ENCODE measurements at places on chromosomes 16 and 17.
A peak's percentile ranks its signal among the peaks of the same experiment; 100 is the strongest.

- DNase-seq = no peak
Measured at GRCh38 chr17:5068236-5068635, 10.0 kb upstream of the ZFP3 start.

DNA sequence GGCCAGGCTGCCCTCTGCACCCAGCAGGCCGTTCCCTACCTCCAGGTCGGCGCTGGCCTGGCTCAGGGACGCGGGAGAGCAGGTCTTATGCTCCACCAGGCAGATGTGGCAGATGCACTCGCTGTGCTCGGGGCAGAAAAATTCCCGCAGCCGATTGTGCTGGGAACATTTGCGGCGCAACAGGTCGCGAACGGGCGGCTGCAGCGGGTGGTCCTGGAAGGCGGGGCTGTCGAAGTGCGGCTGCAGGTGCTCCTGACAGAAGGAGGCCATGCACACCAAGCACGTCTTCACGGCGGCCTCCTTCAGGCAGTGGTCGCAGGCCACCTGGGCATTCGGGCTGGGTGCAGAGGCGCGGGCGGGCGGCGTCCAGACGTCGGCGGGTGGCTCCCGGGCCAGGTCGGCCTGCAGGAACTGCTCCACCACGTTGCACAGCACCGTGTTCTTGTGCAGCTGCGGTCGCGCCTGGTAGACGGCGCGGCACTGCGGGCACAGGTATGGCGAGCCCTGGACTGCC lies 439 bp downstream of the TRIM25 start:
- peak; percentile 29 for DNase-seq

DNA sequence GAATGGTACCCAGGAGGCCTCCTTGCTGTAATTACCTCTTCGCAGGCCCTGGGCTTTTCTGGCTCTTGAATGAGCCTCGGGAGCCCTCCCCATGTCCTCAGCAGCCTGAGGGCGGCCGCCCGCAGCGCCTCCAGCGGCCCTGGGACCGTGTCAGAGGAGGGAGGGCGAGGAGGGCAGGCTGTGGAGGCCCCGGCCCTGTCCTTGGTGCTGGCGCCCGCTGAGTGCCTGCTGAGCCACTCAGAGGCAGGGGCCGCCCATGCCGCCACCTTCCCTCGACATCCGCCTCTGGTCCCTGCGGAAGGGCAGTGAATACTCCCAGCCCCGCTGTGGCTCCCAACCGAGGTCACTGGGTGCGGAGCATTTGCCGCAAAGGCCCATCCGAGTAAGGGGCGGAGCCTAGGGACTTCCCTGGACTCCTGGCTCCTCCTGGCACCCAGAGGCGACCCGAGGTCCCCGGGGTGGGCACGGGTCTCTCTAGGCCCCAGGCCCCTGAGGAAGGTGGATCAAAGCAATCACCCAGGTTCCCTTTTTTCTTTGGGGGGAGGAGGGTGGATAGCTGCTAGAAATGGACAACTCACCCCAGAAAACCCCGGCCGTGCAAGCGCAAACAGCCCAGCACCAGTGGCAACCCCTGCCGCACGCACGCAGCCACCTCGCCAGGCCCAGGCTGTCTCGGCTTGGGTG lies 2.8 kb downstream of the RBFOX3 start:
- DNase-seq = no peak

- peak; percentile 62 for DNase-seq
Measured at GRCh38 chr16:53912155-53912554, 208.2 kb downstream of the FTO start.

- no peak for DNase-seq
Measured at GRCh38 chr17:51617986-51618385, 357.6 kb downstream of the UTP18 start.

DNA sequence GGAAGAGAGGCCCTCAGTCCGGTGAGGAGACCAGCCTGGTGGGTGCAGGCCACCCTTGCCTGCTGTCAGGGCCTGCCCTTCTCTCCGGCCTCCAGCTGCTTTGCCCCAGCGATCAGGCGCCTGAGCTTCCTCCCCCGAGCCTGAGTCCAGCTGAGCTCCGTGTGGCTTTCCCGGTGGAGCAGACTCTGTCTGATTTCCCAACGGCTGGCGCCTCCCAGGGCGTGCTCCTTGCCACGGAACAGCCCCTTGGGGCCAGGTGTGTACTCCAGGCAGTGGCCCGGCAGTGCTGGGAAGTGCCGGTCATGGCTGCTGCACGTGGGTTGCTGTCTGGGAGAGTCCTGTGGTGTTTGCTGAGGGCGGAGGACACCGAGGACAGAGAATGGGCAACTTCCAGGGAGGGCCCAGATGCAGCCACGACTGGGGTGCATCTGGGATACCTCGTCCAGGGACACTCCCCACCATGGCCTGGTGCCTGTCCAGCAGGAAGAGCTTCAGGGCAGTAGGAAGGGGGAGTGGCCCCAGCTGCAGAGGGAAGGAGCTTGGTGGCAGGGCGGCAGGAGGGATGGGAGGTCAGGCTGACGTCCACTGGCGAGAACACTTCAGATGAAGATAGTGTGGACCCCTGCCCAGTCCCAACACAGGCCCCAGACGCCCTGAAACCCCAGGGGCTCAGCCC lies 22.5 kb downstream of the METRNL start:
- DNase-seq = no peak

- no peak for DNase-seq
Measured at GRCh38 chr17:21377705-21378396, 1.7 kb downstream of the KCNJ12 start.

- DNase-seq = peak; percentile 45
Measured at GRCh38 chr17:39026980-39027451, 59.8 kb upstream of the FBXO47 start.

- no peak for DNase-seq
Measured at GRCh38 chr17:18850679-18851078, 7.3 kb upstream of the PRPSAP2 start.

- no peak for DNase-seq
Measured at GRCh38 chr16:12162151-12162985, 185.8 kb downstream of the SNX29 start.

GRCh38 chr16:80547145-80547544 lies 6.4 kb downstream of the DYNLRB2 start:
- no peak for DNase-seq

DNA sequence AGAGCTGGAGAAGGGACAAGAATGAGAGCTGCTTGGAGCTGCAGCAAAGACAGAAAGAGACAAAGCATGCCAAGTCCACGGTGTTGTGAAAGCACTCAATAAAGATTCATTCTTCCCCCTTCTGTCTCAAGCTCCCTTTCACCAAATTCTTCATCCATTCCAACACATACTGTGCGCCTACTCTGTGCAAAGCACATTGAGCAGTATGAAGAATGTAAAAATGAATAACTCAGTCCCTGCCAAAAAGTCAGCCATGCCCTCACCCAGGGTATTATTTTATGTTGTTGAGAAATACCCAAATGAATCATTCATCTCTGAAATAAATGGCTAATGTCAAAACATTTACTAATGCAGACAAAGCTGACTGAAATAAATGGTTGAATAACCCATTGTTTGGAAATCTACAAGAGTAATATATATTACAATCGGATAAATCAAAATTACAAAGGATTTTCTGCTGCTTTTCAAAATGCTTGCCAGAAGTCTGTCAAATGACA lies 282.9 kb upstream of the IRX5 start:
- no peak for DNase-seq

DNA sequence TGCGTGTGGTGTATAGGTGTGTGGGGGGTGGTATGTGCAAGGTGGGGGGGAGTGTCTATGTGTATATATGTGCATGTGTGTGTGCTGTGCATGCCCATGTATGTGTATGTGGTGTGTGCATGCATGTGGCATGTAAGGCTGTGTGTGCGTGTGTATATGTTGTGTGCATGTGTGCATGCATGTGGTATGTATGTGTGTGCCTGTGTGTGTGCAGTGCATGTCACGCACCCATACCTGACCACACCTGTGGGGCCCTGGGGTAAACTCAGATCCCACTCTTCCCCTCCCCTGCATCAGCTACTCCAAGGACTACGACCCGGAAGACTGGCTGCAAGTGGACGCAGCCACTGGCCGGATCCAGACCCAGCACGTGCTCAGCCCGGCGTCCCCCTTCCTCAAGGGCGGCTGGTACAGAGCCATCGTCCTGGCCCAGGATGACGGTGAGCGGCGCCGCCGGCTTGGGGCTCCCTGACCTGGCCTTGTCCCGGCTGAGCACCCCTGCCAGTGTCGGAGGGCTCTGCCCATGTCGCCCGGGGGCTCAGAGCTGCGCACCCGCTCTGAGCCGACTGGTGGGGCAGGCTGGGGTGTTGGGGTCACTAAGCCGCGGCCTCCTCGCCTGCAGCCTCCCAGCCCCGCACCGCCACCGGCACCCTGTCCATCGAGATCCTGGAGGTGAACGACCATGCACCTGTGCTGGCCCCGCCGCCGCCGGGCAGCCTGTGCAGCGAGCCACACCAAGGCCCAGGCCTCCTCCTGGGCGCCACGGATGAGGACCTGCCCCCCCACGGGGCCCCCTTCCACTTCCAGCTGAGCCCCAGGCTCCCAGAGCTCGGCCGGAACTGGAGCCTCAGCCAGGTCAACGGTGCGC lies 9.1 kb downstream of the SLC22A31 start:
- no peak for DNase-seq

- no peak for DNase-seq
Measured at GRCh38 chr16:75288181-75288580, 36.8 kb upstream of the BCAR1 start.

DNA sequence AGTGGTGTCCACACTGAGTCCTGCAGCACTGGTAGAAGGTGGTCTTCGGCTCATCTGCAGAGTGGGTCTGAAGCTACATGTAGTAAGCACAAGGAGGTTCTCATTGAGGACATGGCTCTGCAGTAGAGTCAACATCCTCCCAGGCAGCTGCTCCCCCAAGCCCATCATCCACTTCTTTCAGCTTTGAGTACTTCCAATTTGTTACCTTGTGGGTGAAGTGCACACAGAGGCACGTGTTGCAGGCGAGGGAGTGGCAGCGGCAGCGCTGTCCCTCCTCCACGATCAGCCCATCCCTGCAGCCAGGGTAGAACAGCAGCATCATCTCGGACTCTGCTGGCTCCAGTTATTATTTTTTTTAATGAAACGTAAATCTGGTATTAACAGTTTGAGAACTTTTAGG lies 1.8 kb upstream of the SSTR2 start:
- peak; percentile 81 for DNase-seq

GRCh38 chr16:67158637-67159600 lies 790 bp downstream of the TRADD start:
- DNase-seq = peak; percentile 16

DNA sequence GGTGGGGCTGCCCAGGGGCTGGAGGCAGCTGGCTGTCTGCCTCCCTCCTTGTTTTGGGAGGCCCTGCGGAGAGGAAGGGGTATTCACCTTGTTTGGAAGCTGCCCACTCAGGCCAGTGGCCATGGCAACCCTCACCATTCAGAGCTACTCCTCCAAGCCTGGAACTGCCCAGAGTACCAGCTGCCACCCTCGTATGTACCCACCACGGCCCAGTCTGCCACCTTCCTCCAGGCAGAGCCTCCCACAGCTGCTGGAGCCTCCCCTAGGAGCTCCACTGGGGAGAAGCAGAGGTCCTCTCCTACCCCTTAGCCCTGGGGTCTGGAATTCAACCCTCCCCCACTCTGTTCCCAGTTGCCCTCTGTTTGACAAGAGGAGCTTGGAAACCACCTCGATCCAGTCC lies 90.7 kb downstream of the AXIN2 start:
- DNase-seq = no peak

DNA sequence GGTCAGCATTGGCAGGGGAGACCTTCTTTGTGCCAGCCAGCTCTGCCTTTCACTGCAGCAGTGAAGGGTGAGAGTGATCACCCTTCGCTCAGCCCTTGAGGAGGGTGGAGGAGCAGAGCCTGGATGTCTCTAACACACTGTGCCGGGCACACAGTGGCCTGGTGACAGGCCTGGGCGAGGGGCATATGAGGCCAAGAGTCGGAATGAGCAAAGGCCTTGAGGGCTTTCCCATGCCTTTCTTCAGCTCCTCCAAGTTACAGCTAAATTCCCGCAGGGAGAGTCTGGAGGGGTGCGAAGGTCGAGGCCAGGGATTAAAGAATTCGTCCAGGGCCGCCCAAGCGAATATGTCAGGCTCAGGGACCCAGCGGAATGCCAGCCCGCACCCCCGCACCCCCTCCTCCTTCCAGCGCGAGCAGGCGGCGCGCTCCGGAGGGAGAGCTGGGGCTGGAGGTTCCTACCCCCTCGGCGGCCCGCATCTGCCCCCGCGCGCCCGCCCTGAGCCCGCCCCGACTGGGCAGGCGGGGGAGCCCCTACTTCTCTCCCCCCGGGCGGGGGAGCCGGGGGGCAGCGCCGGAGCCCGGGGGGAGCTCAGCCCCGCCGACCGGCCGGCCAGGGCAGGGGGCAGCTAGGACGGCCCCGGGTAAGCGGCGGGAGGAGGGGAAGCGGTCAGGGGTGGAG lies at the start of gene RASL10B:
Gene RASL10B, plus strand, starts transcription at position 401 of the 678 bp plus-strand sequence. CDS start 3,546 bp downstream, outside the sequence.
- peak; percentile 22 for DNase-seq

DNA sequence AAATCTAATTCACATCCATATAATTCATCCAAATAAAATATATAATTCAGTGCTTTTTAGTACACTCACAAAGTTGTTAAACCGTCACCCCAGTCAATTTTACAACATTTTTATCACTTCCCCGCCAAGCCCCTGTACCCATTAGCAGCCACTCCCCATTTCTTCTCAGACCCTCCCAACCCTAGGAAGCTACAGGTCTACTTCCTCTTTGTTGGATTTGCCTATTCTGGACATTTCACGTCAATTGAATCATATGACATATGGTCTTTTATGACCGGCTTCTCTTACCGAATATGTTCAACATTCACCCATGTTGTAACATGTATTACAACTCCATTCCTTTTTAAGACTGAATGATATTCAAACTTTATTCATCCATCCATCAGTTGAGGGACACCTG lies 19.9 kb upstream of the MLKL start:
- no peak for DNase-seq

DNA sequence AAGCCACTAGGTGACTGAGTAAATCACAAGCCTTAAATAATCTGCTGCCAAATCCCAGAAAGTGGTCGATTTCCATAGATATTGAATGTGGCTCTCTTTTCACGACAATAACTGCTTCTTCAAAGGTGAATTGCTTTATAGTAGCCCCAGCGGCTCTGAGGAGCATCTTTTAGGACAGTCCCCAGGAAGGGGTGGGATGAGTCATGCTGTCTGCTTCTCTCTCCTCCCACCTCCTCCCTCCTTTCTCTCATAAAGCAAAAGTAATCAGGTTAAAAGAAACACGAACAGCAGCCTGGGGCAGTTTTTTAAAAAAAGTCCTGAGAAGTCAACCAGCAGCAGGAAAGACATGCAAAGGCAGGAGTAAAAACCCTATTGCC lies 1.8 kb downstream of the KIAA0513 start:
- no peak for DNase-seq

DNA sequence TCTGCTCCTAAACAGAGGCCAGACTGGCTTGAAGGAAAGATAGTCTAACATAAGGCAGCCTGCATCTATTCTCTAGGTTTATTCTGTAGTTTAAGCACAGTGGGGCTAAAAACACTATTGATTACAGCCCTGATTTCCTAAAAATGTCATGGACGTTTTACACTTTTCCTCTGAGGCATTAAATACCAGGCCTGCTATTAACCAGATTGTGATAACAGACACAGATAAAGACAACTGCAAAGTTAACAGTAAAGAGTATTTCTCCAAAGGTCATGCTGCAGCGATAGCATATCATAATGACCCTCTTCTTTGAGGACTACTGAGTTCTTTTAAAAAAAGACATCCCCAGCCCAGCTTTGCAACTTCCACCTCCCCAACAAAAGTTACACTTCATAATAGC lies 59.6 kb upstream of the MON1B start:
- no peak for DNase-seq

GRCh38 chr17:75828076-75828400 lies 16.2 kb downstream of the UNC13D start:
- DNase-seq = no peak

- DNase-seq = peak; percentile 10
Measured at GRCh38 chr16:1678500-1679098, 520 bp downstream of the JPT2 start.

- no peak for DNase-seq
Measured at GRCh38 chr17:71727723-71728122, 393.1 kb upstream of the SOX9 start.
